Naive thymus-derived CD4-positive, alpha-beta T cell (primary cell): ENCODE measurements at places on chromosomes 3 and 15. TPM values are rescaled to one million over a fixed set of nuclear protein-coding genes. Genes with fewer than 3 reads are reported as not detected.

Gene PIK3CA
- 31.0 TPM for total RNA-seq

Gene GPR171
- 19.7 TPM for total RNA-seq

Gene LDHAL6B
- not detected for total RNA-seq

DNA sequence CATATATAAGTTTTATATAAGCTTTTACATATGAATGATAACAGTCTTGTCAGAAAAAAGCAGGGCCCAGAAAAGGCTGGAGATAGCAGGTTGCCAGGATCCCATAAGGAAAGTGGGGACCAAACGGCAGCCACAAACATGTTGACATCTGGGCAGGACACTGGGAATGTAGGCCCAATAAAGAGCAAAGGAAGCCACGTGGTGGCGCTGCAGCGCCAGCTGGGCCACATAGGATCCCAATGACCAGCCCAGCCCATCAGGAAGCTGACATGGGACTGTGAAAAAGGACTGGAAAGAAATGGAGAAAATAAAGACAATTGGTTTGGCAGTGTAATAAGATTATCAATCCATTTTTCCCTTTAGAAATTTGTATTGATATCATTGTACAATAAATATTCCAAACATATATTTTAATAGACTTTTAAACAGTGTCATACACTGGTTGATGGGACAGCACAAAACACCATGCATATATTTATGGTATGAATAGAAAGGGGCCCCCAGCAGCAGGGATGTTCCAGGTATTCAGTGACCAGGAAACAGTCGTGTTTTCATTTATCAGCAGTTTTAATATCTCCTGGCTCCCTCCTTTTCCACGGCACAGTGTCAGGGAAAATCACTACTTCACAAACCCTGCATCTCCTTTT is 89.0 kb upstream of the STRIT1 start:
- H3K36me3 ChIP-seq = no peaks in the 10 kb centered on the region
- H3K4me3 ChIP-seq = no peak overlapping the region
- no peaks in the 10 kb centered on the region for H3K27me3 ChIP-seq
- no peaks in the 10 kb centered on the region for H3K4me1 ChIP-seq

GRCh38 chr15:77036537-77037387 is 34.1 kb downstream of the TSPAN3 start:
- H3K27me3 ChIP-seq = no peaks in the 10 kb centered on the region
- no peak overlapping the region for H3K4me3 ChIP-seq
- DNase-seq = no peak
- no peaks in the 10 kb centered on the region for H3K4me1 ChIP-seq

Gene CALML4
- 2.5 TPM for total RNA-seq

DNA sequence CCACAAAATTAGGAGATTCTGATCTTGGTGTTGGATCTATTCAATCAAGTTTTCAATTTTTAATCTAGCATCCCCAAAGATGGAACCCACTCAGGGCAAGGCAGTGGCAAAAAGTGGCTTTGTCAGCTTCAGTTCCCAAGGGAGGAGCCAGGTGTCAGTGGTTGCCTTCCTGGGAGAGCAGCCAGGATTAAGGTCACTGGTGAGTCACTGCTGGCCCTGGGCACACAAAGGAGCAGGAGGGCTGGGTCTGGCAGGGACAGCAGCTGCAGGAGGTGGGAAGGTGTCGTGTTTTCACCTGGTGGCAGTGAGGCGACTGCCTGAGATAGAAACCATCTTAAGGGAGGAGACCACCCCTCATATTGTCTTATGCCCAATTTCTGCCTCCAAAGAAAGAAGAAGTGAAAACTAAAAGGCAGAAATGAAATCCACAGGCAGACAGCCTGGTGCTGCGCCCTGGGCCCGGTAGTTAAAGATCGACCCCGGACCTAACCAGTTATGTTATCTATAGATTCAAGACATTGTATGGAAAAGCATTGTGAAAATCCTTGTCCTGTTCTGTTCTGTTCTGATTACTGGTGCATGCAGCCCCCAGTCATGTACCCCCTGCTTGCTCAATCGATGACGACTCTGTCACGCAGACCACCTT is 5.9 kb upstream of the KLHL25 start:
- no peaks in the 10 kb centered on the region for H3K27me3 ChIP-seq
- peaks cover 2% of the 10 kb centered on the region for H3K4me1 ChIP-seq
- H3K27ac ChIP-seq = no peak overlapping the region
- H3K36me3 ChIP-seq = no peaks in the 10 kb centered on the region
- no peak for DNase-seq

Gene MYO5C
- total RNA-seq = 0.88 TPM

Gene ALG3
- 22.6 TPM for total RNA-seq

Gene EPHA3
- not detected in 2 replicates for total RNA-seq

DNA sequence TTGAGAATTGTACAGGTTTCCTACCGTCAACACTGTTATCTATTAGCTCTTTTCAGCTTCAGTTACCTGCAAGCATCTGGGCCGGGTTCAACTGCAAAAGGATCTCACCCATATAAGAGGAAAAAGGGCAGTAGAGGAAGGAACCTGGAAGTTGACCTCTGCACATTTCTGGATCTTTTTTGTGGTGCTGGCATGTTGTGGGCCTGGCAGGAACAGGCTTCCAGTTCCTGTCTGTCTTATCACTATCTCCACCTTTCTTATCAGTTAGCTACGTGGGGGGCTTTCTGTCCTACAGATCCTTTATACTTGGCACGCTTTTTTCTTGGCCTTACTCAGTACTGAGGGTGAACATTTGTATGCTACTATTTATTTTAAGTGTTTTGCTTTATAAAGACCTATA is 42.2 kb upstream of the TJP1 start:
- H3K27ac ChIP-seq = no peak overlapping the region
- H3K4me1 ChIP-seq = no peaks in the 10 kb centered on the region

Gene BOC
- not detected for total RNA-seq

- no peak overlapping the region for H3K4me3 ChIP-seq
- peaks cover 16% of the 10 kb centered on the region for H3K4me1 ChIP-seq
- DNase-seq = no peak
- no peaks in the 10 kb centered on the region for H3K27me3 ChIP-seq
Measured at GRCh38 chr3:50326182-50326541, 1.9 kb downstream of the TUSC2 start.

DNA sequence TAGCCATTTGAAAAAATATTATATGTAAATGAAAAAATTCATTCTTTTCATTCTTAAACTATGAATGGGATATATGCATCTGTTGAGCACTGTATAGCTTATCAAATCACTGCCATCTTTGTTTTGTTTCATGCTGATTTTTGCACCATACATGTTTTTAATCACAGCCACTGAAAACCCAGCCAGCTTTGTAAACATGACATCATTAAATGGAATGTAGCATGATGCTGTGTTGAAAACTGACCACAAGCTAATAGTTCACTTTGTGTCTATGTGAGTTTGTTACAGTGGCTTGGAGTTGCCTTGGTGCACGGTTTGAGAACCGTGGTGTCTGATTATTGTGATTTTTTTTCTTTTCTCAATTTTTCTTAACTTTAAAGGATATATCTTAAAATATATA is 75.7 kb downstream of the GMPS start:
- no peak overlapping the region for H3K27ac ChIP-seq
- H3K4me1 ChIP-seq = no peaks in the 10 kb centered on the region
- no peak overlapping the region for H3K4me3 ChIP-seq
- no peaks in the 10 kb centered on the region for H3K36me3 ChIP-seq
- no peaks in the 10 kb centered on the region for H3K27me3 ChIP-seq
- DNase-seq = no peak

Gene FAM3D
- not detected for total RNA-seq
